ENCODE measurements at places on chromosomes 4 and X.

DNA sequence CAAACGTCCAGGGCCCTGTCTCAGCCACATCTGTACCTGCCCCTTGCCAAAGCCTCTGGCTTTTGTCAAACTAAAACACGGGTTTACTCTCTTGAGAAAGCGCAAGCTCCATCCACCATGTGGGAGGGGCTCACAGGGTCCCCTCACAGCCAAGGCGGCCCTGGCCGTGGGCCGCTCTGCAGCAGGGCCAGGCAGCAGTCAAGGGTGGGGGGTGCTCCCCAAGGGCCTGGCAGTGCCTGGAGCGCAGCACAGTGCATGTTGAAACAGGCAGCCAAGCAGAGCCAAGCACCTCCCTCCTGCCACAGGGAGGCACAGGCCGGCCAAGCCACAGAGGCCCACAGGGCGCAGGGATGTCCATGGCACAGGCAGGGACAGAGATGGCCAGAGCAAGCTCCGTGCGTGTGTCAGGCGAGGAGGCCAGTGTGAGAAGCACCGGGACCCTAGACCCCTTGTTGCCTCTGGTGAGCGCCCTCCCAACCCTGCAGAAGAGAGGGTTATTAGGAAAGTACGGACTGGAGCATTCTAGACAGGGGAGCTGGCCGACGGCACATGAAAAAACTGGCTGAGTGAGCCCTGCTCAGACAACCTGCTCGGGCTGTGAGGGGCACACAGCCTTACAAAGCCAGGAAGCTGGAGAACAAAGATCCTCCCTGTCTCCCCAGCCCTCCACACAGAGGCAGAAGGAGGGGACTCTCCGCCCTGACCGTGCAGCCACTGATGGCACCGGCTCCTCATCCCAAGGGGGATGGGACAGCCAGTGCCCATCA lies 39.0 kb downstream of the FAM53A start:
- DNase-seq, result no peak

GRCh38 chr4:158371158-158371557 lies 150.5 kb upstream of the RXFP1 start:
- no peak for DNase-seq

DNA sequence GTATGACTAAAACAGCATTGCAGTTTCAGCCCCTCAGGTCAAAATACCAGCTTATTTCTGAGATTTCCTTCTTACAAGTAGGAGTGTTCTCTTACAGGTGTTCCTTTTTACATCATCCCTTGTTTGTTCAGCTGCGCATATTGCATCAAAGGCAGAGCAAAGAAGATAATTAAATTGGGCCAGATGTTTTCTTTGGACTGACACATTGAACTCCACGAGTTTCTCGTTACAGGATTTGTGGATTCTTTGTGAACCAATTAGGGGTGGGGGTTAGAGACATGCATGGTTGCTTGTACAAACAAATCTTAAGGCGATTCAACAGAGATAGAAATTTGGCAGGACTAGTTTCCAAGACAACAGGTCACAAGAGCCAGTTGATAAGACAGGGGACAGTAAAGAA lies 95.7 kb downstream of the SPANXN4 start:
- no peak for DNase-seq

DNA sequence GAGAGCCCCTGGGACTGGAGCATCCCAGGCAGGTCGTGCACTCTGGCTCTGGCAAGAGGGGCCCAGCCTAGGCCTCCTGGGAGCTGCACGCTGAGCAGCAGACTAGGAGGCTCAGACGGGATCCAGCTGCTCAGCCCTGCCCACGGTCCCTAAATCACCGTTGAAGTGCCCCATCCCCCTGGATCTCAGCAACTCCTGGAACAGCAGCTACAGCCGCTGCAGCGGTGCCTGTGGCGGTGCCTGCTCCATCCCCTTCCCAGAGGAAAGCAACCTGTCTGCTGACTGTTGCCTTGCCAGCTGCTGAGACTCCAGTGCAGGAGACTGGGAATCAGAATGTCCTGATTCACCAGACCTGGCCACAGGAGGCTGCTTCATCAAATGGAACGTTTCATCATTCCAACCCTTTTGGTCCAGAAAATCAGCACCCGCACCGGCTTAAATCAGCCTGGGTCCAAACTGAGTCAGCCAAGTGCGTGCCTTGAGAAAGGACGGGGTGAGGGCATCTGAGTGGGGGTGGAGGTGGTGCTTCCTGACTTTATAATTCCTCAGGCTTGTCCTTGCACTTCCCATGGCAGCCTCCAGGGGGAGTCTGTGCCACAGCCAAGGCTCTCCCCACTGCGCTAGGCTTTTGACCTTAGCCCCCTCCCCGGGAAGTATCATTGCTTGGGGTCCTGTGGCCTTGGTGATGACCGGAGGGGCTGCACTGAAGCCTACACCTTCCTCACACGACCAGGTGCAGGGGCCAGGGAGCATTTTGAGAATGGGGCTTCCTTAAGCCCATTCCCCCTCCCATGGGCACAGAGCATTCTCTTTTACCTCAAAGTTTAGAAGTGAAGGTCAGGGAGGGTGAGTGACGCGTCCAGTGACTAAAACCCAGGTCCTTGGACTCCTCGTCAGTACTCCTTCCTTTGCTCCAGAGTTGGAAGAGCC lies 6.5 kb downstream of the ZNF185 start:
- peak; percentile 28 for DNase-seq

DNA sequence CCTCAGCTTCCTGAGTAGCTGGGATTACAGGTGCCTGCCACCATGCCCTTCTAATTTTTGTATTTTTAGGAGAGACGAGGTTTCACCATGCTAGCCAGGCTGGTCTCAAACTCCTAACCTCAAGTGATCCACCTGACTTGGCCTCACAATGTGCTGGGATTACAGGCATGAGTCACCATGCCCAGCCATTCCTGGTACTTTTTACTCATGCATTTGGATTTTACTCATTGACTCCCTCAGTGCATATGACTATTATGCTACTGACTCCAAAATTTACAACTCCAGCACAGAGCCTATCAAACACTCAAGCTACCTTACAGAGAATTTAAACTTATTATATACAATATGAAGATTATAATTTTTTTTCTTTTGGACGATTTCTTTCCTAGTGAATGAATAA lies 199.9 kb downstream of the CXXC4 start:
- no peak for DNase-seq
